Epithelial cell of prostate (primary cell): ENCODE measurements at places on chromosomes 2 and 18.
A peak's percentile ranks its signal among the peaks of the same experiment; 100 is the strongest.

DNA sequence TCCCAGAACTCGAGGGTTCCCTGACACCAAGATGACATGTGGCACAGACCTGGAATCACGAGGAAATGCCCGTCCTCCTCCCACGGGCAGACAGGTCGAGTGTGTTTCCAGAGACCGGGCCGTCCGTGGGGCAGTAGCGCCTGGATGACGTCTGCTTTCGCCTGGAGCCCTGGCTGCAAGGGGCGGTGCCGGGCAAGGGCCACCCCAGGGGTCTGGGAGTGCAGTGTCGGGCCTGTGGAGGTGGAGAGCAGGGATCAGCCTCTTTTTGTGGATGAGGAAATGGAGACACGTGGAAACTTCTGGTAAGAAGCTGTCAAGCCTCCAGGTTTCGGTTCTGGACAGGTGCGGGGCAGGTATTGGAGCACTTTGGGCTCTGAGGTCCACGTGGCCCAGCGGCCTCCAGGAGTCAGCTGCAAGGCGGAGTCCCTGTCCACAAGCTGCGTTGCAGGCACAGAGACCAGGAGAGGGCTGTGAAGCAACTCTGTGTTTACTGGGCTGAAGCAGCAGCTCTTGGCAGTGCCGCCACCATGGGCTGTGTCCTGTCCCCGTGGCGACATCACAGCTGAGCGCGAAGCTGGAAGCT, 25.6 kb downstream of the NFATC1 start:
- DNase-seq, result no peak

DNA sequence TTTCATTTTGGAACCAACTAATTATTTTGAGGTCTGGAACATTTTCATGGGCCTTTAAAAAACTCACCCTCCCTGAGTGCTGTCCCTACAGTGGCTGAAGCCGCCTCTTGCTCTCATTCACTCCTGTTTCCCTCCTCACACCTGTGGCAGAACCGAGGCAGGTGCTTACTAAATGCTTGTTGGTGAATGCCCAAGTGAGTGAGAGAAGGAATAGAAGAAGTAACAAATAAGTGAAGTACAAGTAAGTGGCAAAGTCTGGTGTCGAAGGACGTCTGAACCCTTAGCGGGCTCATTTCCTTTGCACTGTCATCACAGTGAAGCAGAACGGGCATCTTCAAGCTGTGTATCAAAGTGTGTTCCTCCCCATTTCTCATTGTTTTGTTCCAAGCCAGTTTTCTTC, 135.2 kb downstream of the RHBDD1 start:
- no peak for DNase-seq

DNA sequence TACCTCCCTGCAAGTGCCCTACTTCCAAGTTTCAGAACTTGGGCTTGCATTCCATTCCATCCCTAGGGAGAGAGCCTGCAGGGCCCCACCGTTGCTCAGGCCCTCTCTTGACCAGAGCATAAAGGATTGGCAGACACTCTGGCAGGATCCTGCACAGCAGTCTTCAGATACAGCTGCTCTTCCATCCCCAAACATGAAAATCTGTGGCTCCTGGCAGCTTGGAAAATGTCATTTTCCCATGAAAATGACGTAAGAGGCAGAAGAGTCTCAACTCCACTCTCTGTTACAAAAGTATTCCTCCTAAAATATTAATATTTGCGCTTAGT, 162.6 kb downstream of the GFPT1 start:
- DNase-seq, result no peak

- no peak for DNase-seq
These were observed 46.9 kb downstream of the TTC32 start for GRCh38 chr2:19854596-19855541.

GRCh38 chr2:126889071-126889470, 9.6 kb upstream of the TEX51 start:
- DNase-seq, result no peak

- no peak for DNase-seq
These were observed 205.7 kb downstream of the NEDD4L start for GRCh38 chr18:58249712-58250111.

- DNase-seq, result no peak
These were observed 469.3 kb upstream of the MEX3C start for GRCh38 chr18:51666763-51667191.

DNA sequence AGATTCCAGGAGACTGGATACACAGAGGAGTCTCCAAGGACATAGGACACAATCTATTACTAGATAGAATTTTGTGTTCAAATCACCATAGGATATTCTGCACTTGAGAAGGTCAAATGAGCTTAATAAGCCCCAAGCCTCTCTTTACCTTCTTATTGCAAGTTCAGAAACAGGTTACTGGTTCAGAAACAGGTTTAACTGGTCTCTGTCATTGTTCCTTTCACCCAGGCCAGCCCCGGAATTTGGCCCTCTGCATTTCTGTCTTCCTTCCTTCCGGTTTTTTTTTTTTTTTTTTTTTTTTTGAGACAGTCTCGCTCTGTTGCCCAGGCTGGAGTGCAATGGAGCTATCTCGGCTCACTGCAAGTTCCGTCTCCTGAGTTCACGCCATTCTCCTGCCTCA, 700.2 kb downstream of the EPHA4 start:
- no peak for DNase-seq

DNA sequence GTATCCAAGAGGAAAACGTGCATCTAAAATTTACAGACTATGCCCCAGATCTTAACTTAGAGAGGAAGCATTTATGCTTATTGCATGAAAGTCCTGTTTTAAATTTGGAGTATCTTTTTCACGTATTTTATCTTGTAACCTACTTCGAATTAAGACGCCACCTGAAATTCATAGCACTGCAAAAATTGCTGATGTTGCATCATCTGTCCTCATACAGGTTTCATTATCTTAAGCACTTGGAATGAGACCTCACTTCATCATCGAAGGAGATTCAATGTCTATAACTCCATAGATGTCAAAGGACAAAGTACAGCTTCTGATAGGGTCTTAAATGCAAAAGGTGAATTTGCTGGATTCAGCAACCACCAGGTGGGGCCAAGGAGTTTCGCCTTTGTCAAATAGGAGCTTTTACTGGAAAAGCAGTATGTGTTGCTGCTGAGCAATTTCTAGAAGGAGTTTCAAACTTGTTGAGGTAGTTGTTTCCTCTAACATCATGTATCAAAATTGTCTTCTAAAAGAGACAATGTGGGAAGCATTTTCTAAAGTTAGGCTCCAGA, 106.4 kb upstream of the CCDC85A start:
- DNase-seq, result no peak

DNA sequence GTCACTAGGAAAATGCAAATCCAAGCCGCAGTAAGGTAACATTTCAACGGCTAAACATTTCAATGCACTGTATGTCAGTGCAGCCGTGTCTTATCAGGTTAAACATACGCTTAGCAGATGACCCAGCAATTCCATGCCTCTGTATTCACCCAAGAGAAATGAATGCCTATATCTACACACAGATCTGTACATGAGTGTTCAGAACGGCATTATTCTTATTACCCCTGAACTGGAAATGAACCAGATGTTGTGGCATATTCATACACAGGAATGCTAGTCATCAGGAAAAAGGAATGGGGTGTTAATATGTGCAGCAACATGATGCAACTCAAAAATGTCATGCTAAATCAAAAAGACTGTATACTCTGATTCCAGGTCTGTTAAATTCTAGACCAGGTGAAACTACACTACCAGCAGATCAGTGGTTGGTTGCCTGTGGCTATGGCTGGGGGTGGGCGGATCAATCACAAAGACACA, 80.4 kb upstream of the RPL31 start:
- DNase-seq, result no peak

GRCh38 chr2:23939987-23940717, at the start of gene UBXN2A:
Gene UBXN2A (plus strand): TSS chr2:23940463. CDS start chr2:23958315, 17,852 bp downstream.
- DNase-seq, result peak; percentile 14

DNA sequence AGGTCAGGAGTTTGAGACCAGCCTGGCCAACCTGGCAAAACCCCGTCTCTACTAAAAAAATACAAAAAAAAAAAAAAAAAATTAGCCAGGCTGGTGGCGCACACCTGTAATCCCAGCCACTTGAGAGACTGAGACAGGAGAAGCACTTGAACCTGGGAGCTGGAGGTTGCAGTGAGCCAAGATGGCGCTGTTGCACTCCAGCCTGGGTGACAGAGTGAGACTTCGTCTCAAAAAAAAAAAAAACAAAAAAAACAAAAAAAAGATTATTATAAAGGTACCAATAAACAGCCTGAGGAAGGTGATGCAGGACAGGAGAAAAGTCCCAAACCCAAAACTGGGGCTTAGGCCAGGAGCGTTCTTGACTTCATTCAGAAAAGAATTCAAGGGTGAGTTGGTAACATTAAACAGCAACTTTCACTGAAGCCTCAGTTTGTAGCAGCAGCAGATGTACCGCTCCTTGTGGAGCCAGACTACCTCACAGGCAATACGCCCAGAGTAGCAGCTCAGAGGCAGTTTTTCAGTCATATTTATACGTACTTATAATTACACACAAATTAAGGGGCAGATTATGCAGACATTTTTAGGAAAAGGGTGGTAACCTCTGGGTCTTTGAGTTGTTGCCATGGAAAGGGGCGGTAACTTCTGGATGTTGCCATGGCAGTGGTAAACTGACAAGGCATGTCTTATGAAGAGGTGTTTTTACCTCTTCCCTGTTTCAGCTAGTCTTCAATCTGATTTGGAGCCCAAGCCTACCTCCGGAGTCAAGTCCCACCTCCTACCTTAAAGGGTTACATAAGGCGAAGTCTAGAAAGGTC, 1596.6 kb upstream of the CELF4 start:
- no peak for DNase-seq

DNA sequence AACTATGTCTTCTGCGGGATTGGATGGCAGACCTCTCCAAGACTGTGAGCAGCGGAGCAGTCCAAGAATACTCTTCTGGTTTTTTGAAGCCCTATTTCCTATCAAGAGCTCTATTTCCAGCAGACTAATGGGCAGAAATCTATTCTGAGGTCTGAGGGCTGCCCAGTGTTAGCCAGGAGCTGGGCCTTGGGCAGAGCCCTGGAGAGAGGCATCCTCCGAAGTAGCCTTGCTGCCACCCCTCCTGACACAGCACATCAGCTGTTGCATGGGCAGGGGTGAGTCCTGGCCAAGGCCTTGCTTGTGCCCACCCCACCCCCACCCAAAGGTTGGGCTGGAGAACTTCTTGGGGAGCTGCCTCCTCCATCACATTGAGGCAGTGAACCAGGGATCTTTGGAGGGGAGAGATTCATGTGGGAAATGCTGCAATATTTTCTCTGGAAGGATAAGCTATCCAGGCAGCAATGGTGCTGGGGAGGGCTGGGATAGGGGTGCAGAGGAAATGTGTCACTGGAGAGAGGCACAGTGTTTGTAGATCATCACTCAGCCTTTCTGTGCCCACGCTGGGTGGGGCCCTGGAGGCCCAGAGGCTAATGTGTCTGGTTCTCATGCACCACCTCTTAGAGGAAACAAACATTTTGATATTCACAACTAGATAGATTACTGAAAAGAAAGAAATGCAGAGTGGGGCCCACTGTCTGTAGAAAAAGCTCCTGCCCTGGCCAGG, 104.7 kb downstream of the VSNL1 start:
- peak; percentile 31 for DNase-seq

DNA sequence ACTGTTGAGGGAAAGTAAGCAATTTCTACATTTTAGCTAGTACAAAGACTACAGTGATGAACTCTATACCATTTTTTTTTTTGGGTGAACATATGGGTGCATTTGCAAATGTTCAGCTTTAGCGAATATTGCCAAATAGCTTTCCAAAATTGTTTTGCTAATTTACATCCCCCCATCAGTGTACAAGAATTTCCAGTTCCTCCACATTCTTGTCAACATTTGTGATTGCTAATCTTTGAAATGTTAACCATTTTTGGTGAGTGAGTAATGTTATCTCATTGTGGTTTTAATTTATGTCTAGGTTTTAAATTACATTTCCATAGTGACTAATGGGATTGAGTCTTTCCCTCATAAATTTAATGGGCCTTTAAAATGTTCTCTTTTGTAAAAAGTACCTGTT, 16.4 kb upstream of the CNRIP1 start:
- DNase-seq, result peak; percentile 45

- no peak for DNase-seq
These were observed 568.3 kb downstream of the LRRTM4 start for GRCh38 chr2:76953733-76954347.

DNA sequence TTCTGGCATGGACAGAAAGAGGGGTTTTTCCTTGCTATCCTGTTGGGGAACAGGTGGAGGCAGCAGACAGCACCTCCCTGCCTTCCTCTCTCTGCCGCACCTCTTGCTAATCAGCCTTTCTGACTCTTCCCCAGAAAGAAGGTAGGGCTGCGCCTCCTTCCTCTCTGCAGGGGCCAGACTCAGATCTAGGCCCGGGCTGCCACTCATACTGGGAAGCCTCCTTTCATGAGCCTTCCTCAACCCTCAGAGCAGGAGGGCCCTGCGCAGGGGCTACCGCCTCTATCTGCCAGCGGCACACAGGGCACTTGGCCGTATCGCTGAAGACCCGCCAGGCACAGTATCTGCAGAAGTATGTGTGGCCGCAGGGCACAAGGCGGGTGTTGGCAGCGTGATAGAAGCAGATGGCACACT, 7.1 kb downstream of the NEURL3 start:
- DNase-seq, result no peak

GRCh38 chr18:56568986-56569385, 69.4 kb downstream of the TXNL1 start:
- no peak for DNase-seq
